ENCODE measurements at places on chromosomes 3 and 15. TPM values are rescaled to one million over a fixed set of nuclear protein-coding genes. Genes with fewer than 3 reads are reported as not detected.

Gene KIF7
- total RNA-seq, result 9.0 TPM

Gene KBTBD12
- not detected for total RNA-seq

Gene FOXL2NB
- total RNA-seq, result 3.9 TPM

Gene ADAMTS7
- total RNA-seq, result 14.3 TPM

Gene GALNT15
- not detected for total RNA-seq

Gene XCR1
- total RNA-seq, result not detected

Gene CPLX3
- total RNA-seq, result not detected

Measured in H7 (cell line).